NCI-H2107 (cell line): ENCODE measurements at places on chromosomes 2 and 18.

GRCh38 chr2:47243596-47244323, 88.7 kb upstream of the STPG4 start:
- DNase-seq: no peak

DNA sequence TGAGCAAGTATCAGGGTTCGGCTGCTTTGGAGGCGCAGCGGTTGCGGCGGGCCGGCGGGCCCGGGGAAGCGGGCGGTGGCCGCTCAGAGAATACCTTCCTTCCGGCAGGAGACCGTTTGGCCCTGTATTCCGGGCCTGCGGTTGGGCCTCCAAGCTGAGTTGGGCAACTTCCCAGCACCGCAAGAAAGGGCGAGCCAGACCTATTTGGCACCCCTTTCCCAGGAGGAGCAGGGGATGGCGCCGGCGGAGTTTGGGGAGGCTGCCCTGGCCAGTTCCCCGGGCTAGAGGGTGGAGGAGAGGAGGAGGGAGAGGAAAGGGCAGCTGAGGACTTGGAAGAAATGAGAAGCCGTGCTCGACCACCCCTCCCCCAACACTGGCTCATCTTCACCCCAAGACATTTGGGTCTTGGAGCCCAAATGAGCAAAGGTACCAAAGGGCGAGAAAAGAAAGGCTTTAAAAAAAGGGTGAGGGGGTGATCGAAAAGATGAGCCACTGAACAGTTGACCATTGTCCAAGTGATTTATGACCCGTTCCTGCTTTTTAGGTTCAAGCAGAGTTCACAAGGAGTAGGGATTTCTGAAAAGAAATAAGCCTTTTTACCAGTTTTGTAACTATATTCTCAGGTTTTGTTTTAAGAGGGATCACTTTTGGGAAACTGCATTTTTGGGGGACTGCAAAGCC, 8.4 kb downstream of the HOXD3 start:
- DNase-seq: no peak

DNA sequence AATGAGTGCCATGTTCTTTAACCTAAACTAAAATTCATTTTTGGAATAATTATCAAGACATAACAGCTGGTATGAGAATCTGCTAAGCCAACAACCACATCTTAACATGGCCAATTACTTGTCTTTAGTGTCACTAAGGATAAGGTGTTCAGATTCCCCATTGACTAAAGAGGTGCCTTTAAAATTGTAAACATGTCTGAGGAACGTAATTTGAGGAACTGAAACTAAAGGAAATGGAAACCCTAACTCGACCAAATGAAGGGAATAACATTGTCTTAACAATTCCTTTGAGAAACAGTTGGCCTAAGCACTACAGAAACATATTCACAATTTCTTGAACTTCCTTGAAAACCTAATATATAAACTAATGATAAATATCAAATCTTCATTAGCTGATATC, 355.4 kb upstream of the GULP1 start:
- no peak for DNase-seq

GRCh38 chr2:112184121-112184520, 45.9 kb downstream of the FBLN7 start:
- DNase-seq: no peak

DNA sequence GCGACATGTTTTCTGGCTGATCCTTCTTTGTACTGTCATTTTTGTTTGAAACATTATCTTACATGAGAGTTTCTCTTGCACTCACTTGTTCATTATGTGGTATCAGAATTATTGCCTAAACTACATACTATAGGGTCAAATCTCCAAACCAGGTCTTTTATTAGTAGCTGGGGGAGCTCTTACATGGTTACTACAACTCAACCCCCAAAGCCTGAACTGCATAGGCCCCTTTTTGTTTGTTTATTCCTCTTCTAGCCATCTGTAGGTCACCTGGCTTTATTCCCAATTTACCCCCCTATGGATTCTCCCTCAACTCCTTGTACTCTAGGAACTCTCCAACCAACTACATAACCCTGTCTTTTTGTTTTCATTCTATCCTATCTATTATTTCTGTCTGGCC, 46.7 kb downstream of the PUM2 start:
- DNase-seq: no peak
